Heart right ventricle (tissue), 16 donors: ENCODE measurements at places on chromosomes 7 and 10.

- DNase-seq, result no peak
Observed at GRCh38 chr7:151590850-151591771, 71.4 kb upstream of the RHEB start.

DNA sequence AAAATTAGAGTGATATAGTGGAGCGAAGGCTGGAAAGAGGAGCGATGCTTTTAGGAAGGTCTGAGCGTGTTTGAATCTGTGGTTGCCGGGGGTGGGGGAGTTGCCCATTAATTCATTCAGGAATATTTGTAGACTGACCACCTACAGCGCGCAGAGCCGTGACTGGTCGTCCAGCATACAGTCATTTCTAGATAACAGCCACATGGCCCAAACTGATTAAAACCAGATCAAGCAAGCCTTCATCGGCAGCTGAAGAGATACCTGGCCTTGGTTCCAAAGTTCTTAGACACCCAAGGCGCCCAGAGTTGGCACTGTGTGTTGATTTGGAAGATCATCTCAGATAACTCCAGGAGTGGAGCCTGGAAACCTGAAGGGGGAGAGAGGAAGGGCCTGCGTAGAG is 1.7 kb downstream of the PROSER2 start:
- DNase-seq, result no peak

- no peak for DNase-seq
Observed at GRCh38 chr7:122688400-122688998, 10.4 kb downstream of the RNF133 start.

DNA sequence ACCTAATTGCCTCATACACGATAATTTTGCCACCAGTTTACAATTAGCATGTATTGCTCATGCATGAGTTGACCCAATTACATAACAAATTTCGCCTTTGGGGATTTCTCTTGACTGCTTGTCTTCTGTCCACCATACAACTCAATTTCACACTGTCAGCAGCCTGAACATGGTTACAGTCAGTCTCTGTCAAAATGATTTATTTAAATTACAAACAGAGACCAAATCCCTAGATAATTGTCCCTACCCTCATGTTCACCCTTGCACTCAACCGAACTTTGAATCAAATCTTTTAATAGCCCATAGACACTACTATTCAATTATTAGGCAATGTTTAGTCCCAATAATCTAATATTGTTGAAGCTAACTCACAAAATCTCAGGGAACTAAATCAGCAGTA is 59.7 kb upstream of the NEBL start:
- no peak for DNase-seq

DNA sequence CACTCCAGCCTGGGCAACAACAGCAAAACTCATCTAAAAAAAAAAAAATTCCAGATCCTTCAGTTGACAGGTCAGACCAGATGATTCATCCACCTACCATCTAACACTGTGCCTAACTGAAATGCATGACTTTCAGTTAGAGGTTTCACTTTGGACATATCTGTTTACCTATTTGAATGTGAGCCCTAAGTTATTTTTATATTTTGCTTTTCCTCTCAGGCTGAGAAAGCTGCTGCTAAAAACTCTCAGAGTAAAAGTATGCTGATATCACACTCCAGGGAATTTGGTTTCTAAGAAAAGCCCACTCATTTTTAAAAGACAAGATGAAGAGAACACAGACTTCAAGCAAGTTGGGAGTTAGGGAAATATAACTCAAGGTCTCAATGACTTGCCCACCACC is 126.0 kb downstream of the SGMS1 start:
- DNase-seq, result no peak

DNA sequence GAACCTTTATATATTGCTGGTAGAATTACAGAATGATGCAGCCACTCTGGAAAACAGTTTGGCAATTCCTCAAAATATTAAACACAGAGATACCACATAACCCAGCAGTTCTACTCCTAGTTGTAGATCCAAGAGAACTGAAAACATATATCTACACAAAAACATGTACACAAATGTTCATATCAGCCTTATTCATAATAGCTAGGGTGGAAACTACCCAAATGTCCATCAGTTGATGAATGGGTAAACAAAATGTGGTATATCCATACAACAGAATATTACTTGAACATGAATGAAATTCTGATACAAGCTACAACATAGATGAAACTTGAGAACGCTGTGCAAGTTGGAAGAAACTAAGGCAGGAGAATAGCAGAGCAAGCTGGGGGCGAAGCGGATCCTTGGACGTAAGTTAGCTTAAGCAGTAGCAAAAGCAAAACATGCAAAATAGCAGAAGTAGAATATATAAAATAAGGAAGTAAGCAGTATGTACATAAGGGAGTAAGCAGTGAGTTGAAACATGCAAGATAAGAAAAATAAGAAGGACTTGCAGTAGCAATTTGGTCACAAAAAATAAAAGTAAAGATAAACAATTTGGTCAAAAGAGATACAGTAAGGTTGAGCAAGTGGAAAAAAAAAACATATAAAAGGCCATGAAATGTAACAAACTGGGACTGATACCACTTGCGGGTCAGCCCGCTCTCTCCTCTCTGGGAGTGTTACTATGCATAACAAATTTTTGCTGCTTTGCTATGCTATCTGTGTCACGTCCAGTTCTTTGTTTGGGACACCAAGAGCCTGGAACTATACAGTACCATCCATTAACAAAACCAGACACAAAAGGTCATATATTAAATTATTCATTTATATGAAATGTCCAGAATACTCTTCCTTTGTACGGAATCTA is 18.0 kb upstream of the HILPDA start:
- DNase-seq, result no peak

DNA sequence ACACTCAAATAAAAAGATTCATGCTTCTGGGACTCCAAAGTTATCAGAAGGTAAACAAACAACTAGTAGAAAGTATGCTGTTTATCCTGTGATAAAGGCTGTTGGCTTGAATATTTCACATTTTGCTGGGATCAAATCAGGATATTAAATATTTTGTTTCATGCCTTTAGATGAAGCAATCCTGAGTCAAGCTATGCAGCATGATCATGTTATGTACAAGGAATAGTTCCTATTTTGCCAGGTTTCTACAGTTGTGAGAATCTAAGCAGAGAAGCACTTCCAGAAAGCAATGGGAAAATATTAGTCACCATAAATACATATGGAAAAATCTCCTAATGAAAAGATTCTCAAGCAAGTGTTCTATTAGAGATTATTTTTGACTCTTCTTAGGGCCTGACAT is 262.8 kb upstream of the PCDH15 start:
- no peak for DNase-seq

- DNase-seq, result no peak
Observed at GRCh38 chr10:127146661-127147060, 49.7 kb downstream of the INSYN2A start.
